ENCODE measurements at places on chromosomes 5 and 9.

DNA sequence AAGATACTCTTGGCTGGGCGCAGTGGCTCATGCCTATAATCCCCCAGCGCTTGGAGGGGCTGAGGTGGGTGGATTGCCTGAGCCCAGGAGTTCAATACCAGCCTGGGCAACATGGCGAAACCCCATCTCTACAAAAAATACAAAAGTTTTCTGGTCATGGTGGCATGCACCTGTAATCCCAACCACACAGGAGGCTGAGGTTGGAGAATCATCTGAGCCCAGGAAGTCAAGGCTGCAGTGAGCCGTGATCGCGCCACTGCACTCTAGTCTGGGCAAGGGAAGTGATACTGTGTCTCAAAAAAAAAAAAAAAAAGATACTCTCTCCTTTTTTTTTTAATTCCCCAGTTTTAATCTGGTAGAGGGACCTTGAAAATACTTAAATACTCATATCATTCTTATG is 15.0 kb downstream of the ANKRD33B start:
- no peak for DNase-seq

DNA sequence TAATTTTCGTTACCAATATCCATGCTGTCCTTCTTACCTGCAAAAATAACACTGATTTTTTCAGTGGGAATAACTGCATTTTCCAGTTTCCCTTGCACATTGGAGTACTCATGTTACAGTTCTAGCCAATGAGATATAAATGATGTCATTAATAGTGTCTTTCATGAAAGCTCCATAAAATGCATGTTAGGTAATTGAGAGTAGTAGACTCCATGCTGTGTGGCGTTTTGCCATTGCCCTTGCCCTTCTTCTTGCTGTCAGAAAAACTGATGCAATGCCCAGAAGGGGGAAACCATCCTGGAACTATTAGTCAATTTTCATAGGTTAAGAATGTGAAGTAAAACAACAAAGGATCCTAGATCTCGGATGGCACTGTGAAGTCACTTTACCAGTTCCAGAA is 1765.3 kb downstream of the EFNA5 start:
- DNase-seq, result no peak

- DNase-seq, result no peak
Measured at GRCh38 chr5:16043349-16043965, 136.1 kb downstream of the MARCHF11 start.

DNA sequence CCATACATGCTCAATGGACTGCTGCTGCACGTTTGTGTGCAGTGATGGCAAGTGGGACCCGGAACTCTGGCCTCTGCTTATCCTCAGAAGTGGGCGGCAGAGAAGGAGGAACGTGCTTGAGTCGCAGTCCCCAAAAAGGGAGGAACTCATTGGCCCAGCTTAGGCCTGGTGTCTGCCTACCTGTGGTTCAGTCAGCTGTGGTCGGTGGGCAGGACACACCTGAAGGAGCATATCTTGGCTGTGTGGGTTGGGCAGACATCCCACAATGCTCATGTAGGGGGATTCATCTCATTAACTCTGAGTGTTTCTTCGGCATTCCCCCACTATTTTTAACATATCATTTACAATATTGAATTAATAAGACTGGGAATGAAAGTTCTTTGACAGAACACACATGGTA is 122.9 kb upstream of the IL12B start:
- DNase-seq, result no peak

DNA sequence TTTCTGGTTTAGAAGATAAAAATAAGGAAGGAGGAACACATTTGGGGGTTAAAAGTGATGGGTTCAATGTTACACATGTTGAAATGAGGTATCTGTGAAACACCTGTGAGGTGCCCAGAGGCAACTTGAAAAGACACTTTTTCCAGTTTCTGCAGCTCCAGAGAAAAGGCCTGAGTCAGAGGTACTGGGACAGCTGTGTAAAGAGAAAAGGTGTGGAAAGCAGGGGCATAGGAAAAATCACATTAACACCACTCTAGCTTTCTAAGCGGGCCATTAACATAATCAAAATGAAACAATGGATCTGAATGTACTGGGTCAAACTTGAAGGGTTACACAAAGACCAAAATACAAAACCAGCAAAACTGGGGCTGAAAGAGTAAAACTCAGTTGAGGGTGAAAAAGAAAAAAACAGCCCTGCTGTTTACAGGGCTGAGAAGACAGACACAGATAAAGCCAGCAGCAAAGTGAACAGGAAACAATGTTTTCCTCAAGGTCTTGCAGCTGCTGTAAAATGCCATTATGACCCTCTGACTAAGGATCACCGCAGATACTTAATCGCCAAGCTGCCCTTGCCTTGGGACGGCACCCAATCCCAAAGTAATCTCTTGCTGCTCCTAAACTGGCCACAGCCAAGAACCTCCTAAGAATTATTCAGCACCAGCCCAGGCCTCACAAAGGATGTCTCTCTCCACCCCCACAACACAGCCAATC is 104.7 kb downstream of the DROSHA start:
- DNase-seq, result no peak

GRCh38 chr9:121839726-121840500 is 188.5 kb downstream of the DAB2IP start:
- DNase-seq, result no peak

- no peak for DNase-seq
Measured at GRCh38 chr9:124471761-124472160, 21.5 kb downstream of the ADGRD2 start.
